Tibial nerve (tissue), 4 donors: ENCODE measurements at places on chromosomes 4 and X. TPM values are rescaled to one million over a fixed set of nuclear protein-coding genes. Genes with fewer than 3 reads are reported as not detected.

Gene SLC10A4
- total RNA-seq, result not detected

- DNase-seq, result no peak
Measured at GRCh38 chr4:123257591-123257990, 139.0 kb upstream of the SPRY1 start.

DNA sequence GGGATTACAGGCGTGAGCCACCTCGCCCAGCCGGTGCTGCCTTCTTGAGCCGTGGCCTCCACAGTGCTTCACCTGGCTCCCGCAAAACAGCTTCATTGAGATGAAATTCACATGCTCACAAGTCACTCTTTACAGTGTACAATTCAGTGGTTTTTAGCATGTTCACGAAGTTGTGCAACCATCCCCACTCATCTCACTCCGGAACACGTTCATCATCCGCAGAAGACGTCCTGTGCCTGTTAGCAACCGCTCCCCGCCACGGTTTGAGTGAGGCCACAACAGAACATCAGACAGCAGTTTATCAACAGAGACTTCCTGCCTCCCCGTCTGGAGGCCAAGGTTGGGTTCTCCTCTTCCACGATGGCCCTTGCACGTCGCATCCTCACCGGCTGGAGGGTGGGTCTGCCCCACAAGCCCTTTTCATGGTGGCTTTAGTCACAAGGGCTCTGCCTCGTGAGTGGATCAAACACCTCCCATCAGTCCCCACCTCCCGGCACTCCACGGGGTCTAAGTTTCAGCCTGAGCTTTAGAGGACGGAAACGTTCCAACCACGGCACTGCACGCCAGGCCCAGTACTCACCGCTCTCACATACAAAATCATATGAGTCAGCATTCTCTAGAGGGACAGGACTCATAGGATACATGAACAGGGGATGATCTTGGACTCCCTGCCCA, 29.6 kb upstream of the SPON2 start:
- DNase-seq, result peak; percentile 15

- no peak for DNase-seq
Measured at GRCh38 chr4:6021831-6022606, 3.8 kb upstream of the C4orf50 start.

DNA sequence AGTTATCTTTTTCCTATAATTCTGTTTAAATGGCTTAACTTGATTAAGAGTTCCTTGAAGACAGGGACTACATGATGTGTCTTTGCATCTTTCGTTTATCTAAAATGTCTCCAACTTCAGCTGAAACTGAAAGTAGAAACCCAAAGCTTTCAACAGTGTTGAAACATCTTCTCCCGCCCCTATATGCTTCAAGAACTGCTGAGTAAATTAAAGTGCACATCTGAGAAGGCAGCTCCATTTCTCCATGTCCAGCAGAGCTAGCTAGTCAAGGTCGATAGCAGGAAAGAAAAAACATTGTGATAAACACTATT, 185.7 kb upstream of the TBL1X start:
- DNase-seq, result no peak

GRCh38 chr4:95831166-95831565, 8.7 kb upstream of the PDHA2 start:
- DNase-seq, result no peak

GRCh38 chrX:120238933-120239332, 11.7 kb upstream of the ZBTB33 start:
- DNase-seq, result no peak
